ENCODE measurements at places on chromosomes 7 and 10. TPM values are rescaled to one million over a fixed set of nuclear protein-coding genes. Genes with fewer than 3 reads are reported as not detected.

FAM171A1 gene
- total RNA-seq, result 26.8 TPM

IFIT1 gene
- 3.8 TPM for total RNA-seq

GPR26 gene
- total RNA-seq, result not detected

LFNG gene
- total RNA-seq, result 8.6 TPM

HGF gene
- 5.1 TPM for total RNA-seq

RELN gene
- total RNA-seq, result 7.9 TPM

DNA sequence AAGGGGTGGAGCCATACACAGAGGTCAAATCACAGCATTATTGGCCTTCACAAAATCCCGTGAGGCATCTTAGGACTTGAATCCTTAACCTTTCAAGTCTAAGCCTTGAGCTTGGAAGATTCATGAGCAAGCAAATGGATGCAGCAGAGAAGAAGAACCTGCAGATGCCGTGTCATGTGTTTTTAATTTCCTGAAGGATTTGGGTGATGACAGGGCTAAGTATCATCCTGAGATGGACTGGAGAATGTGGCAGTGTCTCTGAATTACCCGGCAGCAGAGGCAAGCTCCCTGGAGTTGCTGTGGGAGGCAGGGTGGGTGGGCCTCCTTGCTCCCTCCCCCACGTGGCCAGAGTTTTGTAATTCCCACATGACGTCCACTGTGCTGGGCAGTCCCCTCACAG lies 50.8 kb downstream of the GCC1 start:
- DNase-seq, result no peak

DNA sequence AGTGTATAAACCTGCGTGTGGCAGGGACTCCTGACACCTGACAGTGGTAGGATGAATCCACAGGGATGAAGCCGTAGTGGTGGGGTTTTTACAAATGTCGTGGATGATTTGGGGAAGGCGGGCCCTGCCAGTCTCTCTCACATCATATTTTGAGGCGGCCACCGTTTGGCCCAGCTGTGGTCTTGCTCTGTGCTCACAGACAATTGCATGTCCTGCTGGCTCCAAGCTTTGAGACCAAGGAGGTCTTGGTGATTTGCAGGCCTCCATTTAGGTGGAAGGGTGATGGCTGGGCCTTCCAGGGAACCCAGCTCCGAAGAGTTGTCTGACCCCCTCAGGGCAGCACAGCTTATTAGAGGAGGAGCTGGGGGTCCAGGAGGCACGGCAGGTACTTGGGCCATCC lies 151.1 kb upstream of the SHH start:
- DNase-seq, result no peak

DNA sequence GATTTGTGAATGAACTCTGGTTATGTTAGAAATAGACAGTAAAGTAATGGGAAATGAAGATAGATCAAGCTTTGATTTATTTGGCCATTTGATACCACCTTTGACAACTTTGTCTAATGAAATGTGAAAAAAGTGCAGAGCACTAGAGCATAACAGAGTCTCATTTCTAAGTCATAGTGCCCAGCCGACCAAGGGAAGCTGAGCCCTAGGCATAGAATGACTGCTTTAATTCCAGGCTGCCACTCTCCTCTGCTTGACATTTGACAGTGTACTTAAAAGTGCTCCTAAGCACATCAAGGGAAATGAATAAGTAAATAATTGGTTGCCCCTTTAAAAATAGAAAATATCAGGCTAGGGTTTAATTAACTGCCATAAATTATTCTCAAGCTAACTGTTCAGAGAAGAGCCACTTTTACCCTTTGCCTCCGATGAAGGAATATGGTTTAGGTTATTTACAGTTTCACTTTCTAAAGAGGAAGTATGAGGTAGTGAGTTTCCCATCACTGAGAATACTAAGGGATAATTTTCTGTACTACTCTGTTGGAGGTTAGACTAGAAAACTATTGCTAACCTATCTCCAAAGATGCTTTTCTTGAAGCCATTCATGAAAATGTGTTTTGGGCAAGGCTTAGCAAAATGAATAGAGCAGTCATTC lies 591.6 kb downstream of the REEP3 start:
- no peak for DNase-seq

DNA sequence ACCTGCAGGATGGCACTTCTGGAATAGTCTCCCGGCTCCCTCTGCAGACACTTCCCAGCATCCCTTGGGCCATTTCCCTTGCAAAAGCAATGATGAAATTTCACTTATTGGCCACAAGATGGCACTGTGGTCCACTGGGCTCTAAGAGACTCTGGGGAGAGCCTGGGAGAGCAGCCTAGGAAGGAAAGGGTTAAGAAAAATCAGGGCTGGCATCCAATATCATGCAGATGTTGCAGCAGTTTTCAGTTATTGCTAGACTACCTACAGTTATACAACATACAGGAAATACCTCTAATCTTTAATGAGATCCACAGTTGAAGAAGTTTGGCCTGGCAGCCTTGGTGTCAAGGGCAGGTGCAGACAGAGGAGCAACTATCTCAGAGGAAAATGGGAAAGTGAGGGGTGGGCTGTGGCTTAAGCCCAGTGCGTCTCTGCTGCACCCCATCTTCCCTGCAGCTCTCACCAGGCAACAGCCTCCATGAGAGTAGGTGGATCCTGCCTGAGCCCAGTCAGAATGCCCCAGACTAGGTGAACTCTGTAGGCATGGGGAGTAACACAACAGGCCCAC lies 100.2 kb upstream of the PRSS58 start:
- DNase-seq, result peak; percentile 41
